ENCODE measurements at places on chromosomes 3 and 15.

DNA sequence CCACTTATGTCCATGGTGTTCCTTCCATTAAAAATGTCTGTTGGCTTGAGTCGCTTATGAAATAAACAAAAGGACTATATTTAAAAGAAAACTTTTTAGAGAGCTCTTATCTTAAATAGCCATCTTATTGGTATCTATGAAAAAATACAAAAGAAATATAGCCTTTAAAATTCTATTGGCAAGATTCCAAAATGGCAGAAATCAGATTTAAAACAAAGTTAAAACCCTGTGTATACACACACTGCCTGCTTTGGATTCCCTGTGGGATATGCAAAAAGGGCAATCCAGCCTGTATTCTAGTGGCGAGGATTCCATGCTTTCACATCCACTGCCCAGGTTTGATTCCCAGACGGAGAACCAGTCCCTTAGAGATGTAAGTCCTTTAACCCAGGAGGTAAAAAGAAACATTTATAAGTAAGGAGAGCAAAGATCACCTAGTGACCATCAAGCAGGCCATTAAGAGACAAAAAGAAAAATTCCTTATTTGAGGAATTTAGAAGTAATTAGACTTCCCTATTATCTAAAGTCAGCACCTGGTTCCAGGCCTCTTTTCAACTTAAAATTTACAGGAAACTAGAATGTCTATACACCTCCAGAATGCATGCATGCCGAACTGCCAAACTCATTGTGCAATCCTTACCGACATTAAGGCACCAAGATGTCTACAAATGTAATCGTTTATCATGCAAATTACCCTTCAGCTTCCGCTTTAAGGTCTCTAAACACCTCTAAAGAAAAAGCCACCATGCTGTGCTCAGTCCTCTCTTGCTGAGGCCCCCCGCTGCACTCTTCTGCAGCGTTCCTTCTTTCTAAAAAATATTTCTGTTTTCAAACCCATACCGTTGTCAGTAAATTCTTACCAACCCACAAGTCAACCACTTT, 69.6 kb upstream of the STRIT1 start:
- H3K4me3 ChIP-seq, result no peak overlapping the region
- H3K4me1 ChIP-seq, result no peaks in the 10 kb centered on the region
- H3K36me3 ChIP-seq, result no peaks in the 10 kb centered on the region
- no peak for DNase-seq

GRCh38 chr15:60761505-60761845, 282.5 kb upstream of the ICE2 start:
- DNase-seq, result no peak
- H3K4me1 ChIP-seq, result peaks cover 10% of the 10 kb centered on the region
- peaks cover 8% of the 10 kb centered on the region for H3K27me3 ChIP-seq
- H3K36me3 ChIP-seq, result no peaks in the 10 kb centered on the region

- peaks cover 17% of the 10 kb centered on the region for H3K4me1 ChIP-seq
- peaks cover 22% of the 10 kb centered on the region for H3K27me3 ChIP-seq
- no peak for DNase-seq
- no peak overlapping the region for H3K27ac ChIP-seq
- no peaks in the 10 kb centered on the region for H3K36me3 ChIP-seq
These were observed 25.9 kb downstream of the TRIM71 start for GRCh38 chr3:32843510-32844321.

DNA sequence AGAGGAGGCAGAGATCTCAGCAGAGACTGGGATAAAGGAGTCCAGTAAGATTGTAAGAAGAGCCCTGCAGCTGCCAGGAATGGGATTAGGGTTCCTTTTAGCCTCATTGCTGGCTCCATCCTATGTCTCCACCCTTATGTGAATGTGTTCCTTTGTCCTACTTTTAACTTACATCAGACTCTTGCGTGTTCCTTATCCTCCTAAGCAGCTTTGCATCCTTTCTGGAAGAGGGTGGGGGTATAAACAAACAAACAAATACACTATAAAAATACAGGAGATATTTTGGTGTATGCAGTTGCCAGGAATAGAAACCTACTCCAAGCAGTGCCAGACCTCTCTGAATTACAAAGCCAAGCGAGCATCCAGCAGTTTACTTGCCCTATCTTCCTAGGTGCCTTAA, 194.7 kb downstream of the ADAMTS9 start:
- H3K4me1 ChIP-seq, result no peaks in the 10 kb centered on the region
- no peak overlapping the region for H3K27ac ChIP-seq
- DNase-seq, result no peak
- peaks cover 63% of the 10 kb centered on the region for H3K27me3 ChIP-seq

DNA sequence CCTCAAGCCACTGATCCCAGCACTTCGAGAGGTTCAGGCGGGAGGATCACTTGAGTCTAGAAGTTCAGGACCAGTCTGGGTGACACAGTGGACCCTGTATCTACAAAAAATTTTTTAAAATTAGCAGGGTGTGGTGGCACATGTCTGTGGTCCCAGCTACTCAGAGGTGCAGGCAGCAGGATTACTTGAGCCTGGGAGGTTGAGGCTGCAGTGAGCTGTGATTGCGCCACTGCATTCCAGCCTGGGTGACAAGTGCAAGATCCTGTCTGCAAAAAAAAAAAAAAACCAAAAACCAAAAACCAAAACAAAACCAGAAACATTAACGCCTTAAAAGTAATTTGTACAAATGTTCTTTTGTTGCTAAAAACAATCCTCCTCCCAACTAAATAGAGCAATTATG, 27.9 kb upstream of the SLC12A8 start:
- H3K36me3 ChIP-seq, result peaks cover 51% of the 10 kb centered on the region
- H3K4me3 ChIP-seq, result no peak overlapping the region
- no peaks in the 10 kb centered on the region for H3K27me3 ChIP-seq
- H3K4me1 ChIP-seq, result peaks cover 3% of the 10 kb centered on the region
- no peak for DNase-seq
